Natural killer cell (primary cell): ENCODE measurements at places on chromosomes 1 and 21.
A peak's percentile ranks its signal among the peaks of the same experiment; 100 is the strongest.

DNA sequence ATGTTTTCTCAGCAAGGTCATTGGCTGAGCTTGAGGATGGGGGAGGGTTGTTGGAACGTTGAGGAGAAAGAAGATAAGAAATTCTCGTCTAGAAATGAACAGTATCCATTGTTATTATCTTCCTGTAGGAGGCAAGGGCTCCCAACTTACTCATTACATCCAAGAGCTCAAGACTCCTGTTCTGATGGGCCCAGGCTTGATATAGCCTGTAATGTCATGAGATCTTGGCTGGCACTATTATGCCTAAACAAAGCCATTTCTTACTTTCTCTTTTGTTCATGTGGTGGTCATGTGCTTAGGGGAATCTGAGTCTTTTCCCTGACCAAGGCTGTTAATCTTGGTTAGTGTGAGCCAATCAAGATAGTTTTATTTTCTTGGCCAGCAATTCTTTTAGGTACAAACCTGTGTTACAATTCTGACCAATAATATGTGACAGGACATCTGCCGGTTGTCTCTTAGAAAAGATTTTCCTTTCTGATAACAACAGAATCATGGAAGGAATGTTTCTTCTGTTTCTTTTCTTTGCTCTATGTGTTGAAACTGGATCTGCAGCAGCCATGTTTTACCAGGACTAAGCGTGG is 15.2 kb upstream of the IGSF3 start:
- DNase-seq = no peak

DNA sequence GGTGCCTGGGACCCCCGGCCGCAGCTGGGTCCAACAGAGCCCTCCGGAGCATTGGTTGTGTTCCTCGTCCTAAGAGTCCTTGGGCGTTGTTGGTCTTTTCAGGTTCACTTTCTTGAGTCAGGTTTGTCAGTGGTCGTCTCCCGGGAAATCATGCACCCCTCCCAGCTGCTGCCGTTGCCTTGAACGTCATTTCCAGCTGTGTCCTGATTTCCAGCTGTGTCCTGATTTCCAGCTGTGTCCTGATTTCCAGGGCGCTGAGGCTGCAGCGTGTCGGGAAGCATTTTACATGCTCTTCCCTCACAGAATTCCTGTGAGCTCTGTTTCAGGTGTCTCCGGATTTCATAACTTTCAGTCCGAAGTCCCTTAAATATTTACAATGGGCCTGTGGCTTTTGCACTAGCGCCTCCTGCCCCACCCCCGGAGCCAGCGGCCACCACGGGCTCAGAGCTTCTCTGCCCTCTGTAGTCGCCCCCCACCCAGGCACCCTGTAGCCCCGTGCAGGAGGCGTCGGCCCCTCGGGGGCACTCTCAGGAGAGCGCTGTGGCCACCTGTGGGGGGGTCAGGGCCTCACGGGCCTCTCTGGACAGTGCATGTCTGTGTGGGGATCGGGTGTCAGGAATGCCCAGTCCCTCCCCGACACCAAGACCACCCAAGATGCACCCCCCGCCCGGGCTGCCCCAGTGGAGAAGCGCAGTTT is 66.7 kb downstream of the COL18A1 start:
- DNase-seq = no peak

GRCh38 chr1:159121526-159121925 is 45.0 kb upstream of the AIM2 start:
- no peak for DNase-seq

DNA sequence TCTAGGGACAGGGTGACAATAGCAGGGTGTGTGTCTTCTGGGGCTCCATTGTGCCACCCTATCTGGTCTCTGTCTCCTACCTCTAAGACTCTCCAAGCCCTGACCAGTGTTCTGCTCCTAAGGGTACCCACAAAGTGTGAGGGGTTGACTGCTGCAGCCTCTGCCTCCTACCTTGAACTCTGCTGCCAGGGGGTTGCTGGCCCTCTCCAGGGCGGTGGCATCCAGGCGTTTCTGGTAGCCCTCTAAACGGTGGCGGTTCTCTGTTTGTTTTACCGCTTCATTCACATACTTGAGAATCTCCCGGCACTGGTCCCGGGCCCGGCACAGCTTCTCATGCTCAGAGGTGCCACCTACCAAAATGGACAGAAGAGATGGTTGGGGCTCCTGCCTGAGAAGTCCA is 24.4 kb downstream of the LRRC71 start:
- no peak for DNase-seq

- no peak for DNase-seq
Observed at GRCh38 chr1:77953907-77954306, 25.0 kb downstream of the FUBP1 start.

DNA sequence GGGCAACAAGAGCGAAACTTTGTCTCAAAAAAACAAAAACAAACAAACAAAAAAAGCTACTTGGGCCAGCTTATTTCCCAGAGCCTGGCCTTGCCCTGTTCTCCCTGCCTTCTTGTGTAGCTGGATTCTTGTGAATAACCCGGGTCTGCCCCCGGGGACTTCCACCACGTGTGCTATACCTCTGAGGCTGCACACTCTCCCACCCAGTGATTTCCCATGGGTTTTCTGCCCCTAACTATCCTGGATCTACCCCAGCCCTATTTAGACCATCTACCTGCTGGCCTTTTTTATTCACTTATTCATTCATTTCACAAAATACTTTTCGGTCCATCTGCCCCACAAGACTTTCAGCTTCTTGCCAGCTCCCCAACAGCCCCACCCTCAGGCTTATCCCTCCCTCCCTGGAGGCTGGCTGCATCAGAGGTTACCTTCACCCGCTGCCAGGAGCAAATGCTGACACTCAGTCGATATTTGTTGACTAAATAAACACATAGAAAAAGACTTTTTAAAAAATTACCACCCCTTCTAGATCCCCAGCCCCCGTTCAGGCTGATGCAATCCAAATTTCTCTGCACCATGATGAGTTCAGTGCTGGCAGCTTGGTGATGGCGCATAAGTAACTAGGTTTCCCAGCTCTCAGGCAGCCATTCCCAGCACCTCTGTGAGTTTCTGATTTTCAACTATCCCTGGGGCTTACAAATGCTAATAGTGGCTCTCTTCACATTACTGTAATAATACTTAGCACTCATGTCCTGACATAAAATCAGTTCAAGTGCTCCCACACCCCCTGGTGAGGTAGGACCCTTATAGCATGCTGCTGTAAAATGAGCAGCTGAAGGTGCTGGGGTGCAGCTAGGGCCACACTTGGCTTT is 30.7 kb upstream of the TARBP1 start:
- no peak for DNase-seq

DNA sequence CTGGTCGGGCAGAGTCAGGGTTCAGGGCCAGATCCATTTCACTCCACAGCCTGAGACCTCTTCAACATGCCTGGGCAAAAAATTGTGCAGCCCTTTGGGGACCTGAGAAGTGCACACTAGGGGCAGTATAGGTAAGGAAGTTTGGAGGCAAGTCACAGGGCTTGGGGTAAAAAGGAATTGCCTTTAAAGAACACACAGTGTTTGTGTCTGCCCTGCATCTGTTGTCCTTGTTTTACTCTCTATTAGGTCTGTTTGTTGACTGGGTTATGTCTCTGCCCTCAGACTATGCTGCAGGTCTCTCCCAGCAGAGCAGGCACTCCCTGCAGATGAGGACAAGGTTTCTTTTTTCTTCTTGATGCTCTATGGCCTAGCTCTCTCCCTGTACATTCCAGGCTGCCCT is 22.0 kb downstream of the LDLRAD2 start:
- no peak for DNase-seq

GRCh38 chr1:44740179-44740617 is 561 bp downstream of the KIF2C start:
- no peak for DNase-seq

- peak; percentile 67 for DNase-seq
Observed at GRCh38 chr1:16082283-16083038, 9.0 kb upstream of the FAM131C start.

GRCh38 chr1:210250665-210250997 is 18.0 kb downstream of the SERTAD4 start:
- DNase-seq = no peak

DNA sequence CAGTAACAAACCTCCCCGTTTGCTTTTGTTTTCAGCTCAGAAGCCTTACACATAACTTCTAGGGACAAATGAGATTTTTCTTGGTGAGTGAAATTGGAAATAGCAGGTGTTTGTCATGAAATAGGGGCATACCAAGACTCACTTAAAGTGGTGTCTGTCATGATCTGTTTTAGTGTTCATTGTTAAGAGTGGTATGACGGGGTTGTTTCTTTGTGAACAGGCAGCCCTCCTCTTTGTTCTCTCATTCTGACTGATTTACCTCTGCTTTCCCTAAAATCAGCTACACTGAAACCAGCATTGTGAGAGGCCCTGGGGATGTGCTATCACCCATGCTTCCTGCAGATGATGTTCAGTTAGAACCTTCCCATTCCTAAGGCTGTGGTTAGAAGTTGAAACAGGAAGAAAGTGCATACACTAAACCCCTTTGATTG is 2.5 kb upstream of the ERO1B start:
- DNase-seq = no peak

DNA sequence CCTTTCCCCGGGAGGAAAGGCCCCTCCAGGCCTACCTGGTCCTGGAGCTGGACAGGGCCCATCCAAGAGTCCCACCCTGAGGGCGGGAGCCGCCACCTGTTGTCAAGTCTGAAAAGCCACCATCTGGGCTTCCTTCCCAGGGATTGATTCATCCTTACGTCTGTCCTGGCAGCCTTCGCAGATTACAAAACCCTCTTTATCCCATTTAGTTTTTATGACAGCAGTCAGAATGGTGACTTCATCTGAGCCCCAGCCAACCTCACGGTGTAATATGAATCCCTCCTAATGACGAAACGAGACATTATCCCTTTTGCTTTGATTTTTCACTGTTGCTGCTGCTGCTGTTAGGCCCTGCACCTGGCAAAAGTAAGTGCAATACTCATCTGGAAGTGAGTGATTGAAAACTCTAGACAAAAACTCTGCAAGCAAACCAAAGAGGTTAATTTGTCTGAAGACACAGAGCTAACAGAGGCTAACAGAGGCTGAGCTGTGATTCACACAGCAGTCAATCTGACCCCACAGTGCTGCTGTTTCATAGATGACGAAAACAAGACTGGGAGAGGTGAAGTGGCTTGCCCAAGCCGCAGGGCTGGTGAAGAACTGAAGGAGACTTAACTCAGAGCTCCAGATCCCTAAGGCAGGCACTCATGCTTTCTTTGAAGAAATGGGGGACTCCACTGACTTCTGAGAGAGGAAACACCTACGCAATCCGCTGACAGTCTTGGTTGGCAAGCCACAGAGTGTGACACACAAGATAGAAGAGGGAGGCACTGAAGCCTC is 30.0 kb upstream of the S100A7 start:
- DNase-seq = no peak

- DNase-seq = no peak
Observed at GRCh38 chr1:199909137-199909536, 118.4 kb upstream of the NR5A2 start.

GRCh38 chr1:224650290-224650689 is 34.2 kb downstream of the CNIH3 start:
- no peak for DNase-seq

GRCh38 chr1:208445758-208446203 is 201.6 kb upstream of the PLXNA2 start:
- DNase-seq = no peak

GRCh38 chr1:18653916-18654315 is 23.3 kb downstream of the PAX7 start:
- no peak for DNase-seq

DNA sequence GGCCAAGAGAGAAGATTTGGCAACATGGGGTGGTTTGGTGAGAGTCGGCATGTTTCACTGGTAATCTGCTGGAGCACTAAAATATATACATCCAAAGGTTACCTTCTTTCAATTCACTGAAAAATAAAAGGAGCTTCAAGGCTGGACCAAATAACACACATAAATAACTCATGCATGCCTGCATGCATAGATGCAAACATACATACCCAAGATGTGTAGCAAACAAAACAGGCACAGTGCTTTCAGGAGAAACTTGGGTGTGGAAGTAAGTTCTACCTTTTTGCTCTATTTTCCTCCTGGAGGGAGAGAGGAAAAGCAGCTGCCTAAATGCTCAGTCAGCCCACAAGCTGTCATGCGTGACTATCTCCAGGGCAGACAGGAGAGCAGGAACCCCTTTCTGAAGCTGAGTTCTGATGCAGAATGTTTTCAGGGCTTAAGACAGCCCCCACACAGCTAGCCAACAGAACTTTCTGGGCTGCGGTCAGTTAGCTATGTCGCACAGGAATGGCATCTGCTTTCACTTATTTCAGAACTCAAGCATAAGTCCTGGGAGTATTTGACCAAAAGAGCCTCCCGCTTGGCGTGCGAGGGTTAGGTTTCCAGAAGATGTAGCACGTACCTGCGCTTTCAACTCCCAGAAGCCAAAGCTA is 166.2 kb downstream of the TOMM20 start:
- DNase-seq = no peak

DNA sequence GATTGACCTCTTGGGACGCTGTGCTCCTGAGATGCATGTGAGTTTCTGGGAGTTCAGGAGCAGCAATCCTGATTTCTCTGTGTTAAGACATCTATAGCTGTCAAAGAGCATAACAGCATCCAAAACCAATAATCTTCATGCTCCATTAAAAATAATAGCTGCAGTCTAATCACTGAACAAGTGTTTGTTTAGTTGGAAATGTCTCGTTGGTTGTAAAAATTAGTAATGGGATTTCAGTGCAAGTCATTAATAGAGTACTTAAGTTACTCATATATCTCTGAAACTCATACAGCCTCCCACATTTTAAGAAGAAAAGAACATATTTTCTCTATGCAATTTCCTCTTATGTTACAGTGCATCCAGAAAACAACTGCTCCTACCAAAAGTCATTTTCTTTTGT is 249.8 kb downstream of the ZP4 start:
- no peak for DNase-seq

DNA sequence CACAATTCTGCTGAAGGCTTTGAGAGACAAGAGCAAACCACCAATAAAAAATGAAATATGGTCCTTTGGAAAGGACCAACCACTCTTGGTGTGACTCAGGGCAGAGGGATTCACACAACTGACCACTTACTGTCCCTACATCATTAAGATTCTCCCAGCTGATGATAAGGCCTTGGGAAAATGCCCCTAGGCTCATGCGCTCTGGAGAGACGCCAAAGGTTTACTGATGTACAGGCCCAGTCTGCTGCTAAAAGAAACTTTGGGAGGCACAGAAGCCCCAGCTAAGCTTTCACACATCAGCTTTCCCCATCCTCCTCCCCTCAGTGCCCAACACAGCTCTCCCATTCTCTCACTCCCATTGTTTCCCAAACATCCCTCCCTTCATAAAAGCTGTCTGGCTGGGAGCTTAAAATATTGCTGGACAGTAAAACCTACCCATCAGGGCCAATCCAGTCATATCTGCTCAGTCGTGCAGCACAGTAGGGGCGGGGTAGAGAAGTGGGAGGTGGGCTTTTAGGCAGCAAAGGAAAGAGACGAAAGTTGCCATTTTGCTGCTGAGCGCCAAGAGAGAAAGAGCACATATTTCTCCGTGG is at the start of gene GJA8:
TSS of gene GJA8 (plus strand) at position 543 of the 593 bp plus-strand sequence. CDS start 5,161 bp downstream, outside the sequence.
- no peak for DNase-seq

DNA sequence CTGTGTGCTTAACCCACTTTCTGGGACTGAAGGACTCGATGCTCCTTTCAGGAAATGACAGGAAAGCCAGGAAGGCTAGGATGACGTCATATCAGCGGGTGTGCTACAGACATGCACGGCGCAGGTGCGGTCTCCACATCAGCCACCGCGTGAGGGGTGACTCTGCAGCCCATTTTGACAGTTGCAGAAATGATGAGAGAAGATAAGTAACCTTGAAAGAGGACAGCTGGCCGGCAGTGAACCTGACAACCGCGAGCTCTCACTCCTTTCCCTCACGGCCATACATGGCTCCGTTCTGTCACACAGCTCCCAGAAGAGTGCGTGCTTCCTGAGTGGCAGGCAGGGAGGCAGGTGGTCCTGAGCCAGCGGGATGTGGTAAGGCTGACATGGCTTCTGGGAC is 1.7 kb upstream of the KRTAP10-5 start:
- DNase-seq = no peak
